ENCODE measurements at places on chromosomes 12 and 14. TPM values are rescaled to one million over a fixed set of nuclear protein-coding genes. Genes with fewer than 3 reads are reported as not detected.
A peak's percentile ranks its signal among the peaks of the same experiment; 100 is the strongest.

DNA sequence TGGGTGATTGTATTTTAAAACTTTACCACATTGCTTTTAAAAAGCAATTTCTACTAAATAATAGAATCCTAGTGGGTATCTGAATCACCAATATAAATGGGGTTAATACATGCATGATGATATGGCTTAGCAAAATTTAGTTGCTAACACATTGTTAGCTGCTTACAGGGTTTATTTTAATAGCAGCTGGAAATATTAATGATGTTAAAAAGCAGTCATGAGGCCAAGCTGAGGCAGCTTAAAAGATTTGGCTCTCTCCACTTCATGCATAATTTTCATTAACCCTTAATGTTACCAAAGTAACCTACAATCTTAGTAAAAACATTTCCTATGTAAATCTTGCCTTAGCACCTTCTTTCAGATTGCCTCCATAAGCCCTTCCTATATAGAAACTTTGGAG is 49.2 kb upstream of the CNOT2 start:
- no peak for DNase-seq

- DNase-seq: no peak
Measured at GRCh38 chr12:58804749-58805148, 115.6 kb downstream of the LRIG3 start.

GRCh38 chr14:100537446-100538350 is 49.5 kb downstream of the BEGAIN start:
- peak; percentile 20 for DNase-seq

DNA sequence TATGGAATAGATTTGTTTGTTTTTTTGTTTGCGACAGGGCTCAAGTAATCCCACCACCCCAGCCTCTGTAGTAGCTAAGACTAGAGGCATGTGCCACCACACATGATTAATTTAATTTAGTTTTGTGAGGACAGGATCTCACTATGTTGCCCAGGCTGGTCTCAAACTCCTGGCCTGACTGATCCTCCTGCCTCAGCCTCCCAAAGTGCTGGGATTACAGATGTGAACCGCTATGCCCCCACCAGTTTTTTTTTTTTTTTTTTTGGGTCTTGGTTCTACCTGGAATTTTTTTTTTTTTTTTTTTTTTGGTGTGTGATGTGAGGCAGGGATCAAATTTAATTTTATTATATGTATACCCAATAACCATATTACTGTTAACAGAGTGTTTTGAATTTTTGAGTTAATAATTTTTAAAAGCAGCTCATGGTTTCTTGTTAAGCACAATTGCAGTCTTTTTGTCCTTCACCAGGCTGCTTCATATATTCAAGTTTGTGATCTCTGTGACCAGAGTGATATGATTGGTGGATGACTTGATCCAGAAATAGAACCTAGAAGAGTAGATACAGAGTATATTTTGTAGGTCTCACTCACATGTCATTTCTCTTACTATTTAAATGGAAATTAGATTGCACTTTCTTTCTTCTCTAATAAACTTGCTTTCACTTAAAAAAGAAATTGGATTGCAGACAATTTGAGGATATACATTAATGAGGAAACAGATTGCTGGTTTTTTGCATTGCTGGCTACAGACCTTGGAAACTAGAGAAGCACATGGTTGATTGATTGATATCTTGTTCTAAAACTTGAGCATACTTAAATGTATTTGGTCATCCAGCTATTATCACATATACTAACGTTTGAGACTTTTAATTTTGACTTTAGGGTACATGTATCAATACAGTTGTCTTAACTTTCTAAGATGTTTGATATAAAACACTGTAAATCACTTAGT is 13.2 kb downstream of the ADIPOR2 start:
- DNase-seq: no peak

- DNase-seq: no peak
Measured at GRCh38 chr14:35045798-35046047, 349 bp upstream of the FAM177A1 start.

DNA sequence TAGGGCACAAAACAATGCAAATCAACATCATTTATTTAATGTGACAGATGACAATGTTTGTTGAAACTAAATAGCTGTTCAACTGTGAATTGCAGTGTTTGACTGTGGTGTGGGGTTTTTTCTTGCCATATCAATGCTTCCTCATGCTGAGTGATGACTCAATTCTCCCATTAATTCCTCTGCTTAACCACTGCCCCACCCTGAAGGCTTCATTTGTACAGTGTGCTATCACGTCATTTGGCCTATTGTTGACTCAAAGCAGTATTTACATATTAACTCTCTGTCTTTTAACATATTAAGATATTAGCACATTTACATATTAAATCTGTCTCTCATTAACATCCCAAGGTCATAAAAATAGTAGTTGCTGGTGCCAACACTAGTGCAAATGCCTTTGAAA is 164.8 kb upstream of the NRXN3 start:
- DNase-seq: no peak

DNA sequence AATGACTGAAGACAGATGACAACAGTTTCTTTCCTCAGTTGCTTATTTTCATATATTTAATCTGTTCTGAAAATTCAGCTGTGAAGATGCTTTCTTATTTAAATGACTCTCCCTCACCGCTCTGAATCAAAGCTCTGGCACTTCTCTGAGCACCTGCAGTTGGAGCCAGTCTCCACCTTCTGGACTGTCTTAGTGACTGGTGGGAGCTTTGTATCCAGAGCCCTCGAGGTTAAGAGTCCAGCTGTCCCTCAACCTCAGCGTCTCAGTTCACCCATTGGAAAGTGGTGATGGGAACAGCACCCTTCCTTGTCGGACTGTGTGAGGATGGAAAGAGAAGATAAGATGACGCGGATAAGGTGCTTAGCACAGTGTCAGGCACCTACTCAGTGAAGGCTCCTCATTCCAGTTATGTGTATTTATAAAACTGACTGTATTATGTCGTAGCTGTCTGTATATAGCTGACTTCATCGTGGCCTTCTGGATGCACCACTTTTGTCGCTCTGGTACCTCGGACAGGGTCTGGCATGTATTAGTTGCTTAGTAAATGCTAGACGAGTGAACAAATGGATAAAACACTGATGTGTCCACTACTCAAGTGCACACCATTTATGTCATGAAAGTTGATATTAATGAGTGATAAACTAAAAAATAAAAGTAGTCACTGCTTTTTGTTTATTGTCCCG is 34.5 kb downstream of the ELK3 start:
- DNase-seq: no peak

DNA sequence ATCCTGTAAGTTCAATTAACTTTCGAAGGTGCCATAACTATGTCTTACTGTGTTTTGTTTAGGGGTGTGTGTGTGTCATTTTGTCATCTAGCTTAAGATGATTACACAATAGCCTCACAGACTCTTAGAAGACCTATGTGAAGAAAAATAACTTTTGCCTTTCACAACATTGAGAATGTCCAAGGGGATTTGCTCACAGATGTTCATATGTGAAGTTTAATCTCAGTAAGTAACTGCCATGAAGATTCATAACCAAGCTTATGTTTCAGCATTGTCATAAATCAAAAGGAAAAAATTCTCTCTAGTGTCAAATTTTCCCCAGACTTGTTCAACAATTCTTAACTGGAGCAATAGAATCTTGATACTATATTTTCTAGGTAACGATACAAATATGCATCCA is 226.1 kb upstream of the PRKD1 start:
- no peak for DNase-seq

DNA sequence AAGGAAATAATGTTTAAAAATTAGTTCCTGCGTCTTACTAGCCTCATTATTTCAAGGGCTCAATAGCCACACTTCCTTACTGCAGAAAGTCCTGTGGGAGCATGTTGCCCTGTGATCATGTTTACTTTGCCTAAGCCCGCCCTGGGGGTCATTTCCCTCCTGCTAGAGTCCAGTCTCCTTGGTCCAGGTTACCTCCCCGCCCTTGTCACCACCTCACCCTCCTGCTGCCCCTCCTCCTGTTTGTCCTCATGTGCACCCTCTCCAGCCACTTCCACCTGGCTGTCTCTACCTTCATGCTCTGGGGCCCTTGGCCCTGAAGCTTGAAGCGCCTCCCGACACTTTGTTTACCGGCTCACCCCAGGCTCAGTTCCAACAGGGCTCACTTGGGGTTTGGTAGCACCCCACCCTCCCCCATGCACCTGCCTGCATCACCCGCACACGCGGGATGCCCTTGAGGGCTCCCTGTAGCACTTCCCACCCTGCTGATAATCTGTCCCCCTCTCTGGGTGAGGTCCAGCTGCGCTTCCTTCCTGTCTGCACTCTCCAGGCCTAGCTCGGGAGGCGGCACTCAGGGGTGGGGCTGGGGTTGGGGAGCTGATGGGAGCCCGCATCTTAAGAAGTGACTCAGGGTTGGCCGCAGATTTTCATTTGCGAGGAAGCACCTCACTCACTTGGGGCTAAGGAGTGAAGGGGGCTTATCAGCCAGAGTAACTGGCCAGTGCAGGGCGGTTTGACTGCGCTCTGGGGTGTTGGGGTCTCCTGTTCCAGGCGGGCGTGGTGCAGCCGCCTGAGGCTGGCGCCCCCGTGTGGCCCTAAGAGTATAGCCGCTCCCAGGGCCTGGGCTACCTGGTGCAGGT is 40.1 kb downstream of the SMIM41 start:
- DNase-seq: peak; percentile 86

GRCh38 chr12:53659571-53659981 is 16.3 kb downstream of the ATP5MC2 start:
- no peak for DNase-seq

DNA sequence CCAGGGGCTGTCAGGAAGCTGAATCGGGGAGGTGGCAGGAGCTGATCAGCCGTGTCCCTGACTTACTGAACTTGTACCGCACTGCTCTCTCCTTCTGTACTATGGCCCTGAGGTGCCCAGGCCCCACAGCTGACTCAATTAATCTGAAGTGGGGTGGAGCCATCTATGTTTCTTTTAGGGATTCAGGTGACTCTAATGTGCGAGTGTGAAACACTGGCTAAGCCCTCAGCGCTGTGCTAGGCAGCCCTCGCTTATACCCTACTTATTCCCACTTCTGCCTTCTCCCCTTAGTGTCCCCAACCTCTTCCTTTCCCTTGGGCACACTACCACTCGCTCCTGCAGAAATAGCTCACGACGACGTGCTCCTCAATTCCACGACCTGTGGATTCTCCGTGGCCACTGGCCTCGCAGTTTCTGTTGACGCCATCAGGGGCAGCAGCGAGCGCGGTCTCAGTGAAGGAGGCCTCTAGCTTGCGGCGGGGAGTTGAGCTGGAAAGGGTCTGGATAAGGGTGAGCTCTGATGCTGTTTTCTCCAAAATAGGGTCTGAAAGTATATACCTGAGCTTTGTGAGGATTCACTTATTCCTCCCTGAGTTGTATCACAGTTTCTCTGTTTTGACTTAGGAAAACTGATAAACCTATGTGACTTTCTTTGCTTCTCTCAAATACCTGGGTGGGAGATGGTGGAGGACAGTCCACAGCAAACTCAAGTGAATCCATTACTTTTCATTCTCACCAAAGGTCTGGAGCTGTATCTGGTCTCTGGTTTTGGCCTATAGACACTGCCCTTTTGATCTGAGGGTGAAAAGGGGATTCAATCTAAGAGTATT is 167.6 kb downstream of the SLC41A2 start:
- DNase-seq: peak; percentile 79

- no peak for DNase-seq
Measured at GRCh38 chr14:68806526-68807147, 13.8 kb upstream of the ZFP36L1 start.

- no peak for DNase-seq
Measured at GRCh38 chr12:105164068-105164467, 56.5 kb downstream of the WASHC4 start.

DNA sequence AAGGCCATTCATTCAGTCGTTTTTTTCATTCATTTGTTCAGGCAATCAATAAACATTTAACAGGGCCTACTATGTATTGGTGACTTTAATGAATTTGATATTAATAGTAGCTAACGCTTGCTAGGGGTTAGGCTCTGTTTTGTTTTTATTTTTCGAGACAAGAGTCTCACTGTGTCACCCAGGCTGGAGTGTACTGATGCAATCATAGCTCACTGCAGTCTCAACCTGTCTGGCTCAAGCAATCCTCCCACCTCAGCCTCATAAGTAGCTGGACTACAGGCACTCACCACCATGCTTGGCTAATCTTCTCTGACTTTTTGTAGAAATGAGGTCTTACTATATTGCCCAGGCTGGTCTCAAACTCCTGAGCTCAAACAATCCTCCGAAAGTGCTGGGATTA is 25.6 kb upstream of the MED13L start:
- no peak for DNase-seq

DNA sequence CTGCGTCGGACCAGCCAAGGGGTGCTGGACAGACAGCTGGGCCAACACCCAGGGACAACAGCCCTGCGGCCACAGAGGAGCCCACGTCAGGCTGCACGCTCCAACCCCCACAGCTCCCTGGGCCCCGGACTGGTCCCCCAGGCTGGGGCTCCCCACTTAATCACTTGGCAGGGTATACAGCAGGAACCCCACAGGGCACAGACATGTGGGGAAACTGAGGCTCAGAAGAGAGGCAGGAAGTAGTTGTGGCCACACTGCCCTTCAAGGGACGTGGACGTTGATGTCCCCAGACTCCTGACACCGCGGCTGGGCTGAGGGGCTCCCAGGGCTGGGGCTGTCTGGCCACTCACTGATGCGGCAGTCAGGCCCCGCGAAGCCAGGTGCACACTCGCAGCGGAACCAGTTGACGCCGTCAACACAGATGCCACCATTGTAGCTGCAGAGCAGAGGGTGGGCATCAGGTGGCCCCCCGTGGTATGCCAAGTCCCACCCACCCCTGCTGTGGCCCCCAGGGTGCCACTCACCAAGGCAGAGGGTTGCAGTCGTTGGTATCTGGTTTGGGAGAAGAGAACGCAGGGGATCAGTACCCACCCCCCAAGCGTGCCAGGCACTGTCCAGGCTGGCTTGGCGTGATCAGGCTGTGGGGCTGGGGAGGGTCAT is 21.5 kb downstream of the JAG2 start:
- no peak for DNase-seq

DNA sequence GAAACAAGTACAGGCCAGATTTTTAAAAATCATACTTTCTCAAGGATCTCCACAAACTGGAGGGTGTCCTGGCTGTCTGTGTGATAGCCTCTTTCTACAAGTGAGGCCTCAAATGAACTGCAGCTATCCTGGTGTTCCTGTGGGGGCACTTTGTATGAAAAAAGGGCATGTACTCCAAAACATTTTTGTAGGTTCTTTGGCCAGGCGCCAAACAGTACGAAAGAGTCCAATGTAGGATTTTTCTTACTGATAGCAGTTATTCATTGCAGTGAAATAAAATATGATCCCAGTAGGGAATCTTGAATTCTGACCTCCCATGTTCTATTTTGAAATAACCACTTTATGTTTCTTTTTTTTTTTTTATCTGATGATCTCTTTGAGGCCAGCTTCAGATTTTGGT is 381.7 kb downstream of the PAWR start:
- DNase-seq: no peak

PRR4 gene
- total RNA-seq: 2.7 TPM

FLRT2 gene
- total RNA-seq: 9.4 TPM

FOXG1 gene
- 0.09 TPM for total RNA-seq

MSI1 gene
- 64.5 TPM for total RNA-seq

SLC8B1 gene
- total RNA-seq: 13.9 TPM

GPX2 gene
- total RNA-seq: 1.0 TPM

MARK3 gene
- total RNA-seq: 93.7 TPM

PUS1 gene
- total RNA-seq: 76.2 TPM

HHIPL1 gene
- 2.0 TPM for total RNA-seq

GNG2 gene
- total RNA-seq: 10.4 TPM

EMP1 gene
- total RNA-seq: 0.66 TPM

MYF6 gene
- 0.15 TPM for total RNA-seq

OTOGL gene
- 0.39 TPM for total RNA-seq

EPYC gene
- total RNA-seq: not detected

Measured in WTC11 (cell line).